Esophagus muscularis mucosa (tissue), 4 donors: ENCODE measurements at places on chromosomes 3 and 15.

GRCh38 chr3:23501201-23501802, 298.2 kb downstream of the UBE2E2 start:
- H3K36me3 ChIP-seq = no peaks in the 10 kb centered on the region
- no peak overlapping the region for H3K27ac ChIP-seq
- DNase-seq = no peak
- no peaks in the 10 kb centered on the region for H3K27me3 ChIP-seq
- peaks cover 3% of the 10 kb centered on the region for H3K4me1 ChIP-seq

- peak; percentile 90 for DNase-seq
- H3K36me3 ChIP-seq = no peaks in the 10 kb centered on the region
- H3K4me3 ChIP-seq = no peak overlapping the region
- H3K4me1 ChIP-seq = peaks cover 37% of the 10 kb centered on the region
Observed at GRCh38 chr3:194930377-194931204, 244.9 kb downstream of the FAM43A start.

- no peaks in the 10 kb centered on the region for H3K27me3 ChIP-seq
- no peak overlapping the region for H3K27ac ChIP-seq
- H3K4me3 ChIP-seq = no peak overlapping the region
Observed at GRCh38 chr3:75224412-75224811, 439.7 kb upstream of the FRG2C start.

DNA sequence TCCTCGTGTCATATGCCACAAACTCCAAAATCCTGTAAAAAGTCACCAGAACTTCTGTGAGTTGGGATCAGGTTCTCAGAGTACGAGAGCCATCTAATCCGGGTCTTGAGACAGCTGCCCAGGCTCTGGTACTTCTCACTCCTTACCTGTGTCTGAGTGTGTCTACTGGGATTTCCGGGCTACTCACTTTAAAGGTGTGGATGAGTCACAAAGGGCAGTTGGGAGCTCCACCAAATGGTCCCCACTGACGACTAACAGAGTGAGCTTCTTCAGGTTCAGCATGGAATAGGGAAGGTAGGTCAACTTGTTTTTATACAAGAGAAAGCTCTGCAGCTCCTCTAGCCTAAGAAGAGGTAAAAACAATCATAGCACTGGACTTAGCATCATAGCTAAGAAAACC, 29.5 kb downstream of the RTP3 start:
- no peak overlapping the region for H3K4me3 ChIP-seq
- DNase-seq = peak; percentile 85
- H3K27ac ChIP-seq = no peak overlapping the region
- no peaks in the 10 kb centered on the region for H3K36me3 ChIP-seq

DNA sequence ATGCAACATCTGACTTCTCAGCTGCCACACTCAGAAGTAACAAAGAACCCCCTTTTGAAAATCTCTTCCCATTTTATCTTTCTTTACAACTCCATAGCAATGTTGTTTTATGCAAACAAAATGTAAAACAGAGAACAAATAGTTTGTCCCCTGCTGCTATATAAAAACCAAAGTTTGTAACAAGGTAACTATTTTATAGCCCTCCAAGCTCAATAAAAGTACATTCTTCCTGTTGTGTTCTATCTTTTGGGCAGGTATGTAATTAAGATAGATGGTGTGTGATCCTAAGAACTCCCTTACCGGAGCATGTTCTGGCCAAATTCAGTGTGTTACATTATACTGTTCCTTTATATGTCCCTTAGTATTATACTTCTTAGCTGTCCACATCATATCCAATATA, 12.6 kb upstream of the CGNL1 start:
- no peaks in the 10 kb centered on the region for H3K36me3 ChIP-seq
- DNase-seq = no peak
- no peaks in the 10 kb centered on the region for H3K4me1 ChIP-seq
- no peaks in the 10 kb centered on the region for H3K27me3 ChIP-seq
- H3K4me3 ChIP-seq = no peak overlapping the region

DNA sequence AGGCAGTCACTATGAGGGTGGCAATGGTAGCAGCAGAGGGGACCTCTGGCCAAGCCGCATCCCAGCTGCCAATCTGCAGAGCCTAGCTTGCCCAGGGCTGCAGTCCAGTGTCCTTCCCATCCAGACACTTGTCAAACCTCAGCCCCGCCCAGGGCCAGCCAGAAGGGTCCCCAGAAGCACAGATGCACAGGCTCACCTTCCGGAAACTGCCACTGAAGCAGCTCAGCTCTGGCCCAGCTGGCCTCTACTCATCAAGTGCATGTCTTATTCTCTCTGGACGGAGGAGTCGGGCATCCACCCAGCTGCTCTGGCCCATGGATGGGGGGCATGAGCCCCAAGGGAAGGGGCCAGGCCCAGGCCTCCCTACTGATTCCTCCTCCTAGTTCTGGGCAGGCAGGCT, 69.2 kb downstream of the DNAJB8 start:
- no peaks in the 10 kb centered on the region for H3K36me3 ChIP-seq
- H3K4me1 ChIP-seq = peaks cover 12% of the 10 kb centered on the region
- H3K4me3 ChIP-seq = no peak overlapping the region
- H3K27ac ChIP-seq = no peak overlapping the region

GRCh38 chr3:123036352-123037014, 8.9 kb upstream of the SEMA5B start:
- H3K4me1 ChIP-seq = peaks cover 4% of the 10 kb centered on the region
- no peak overlapping the region for H3K27ac ChIP-seq
- no peaks in the 10 kb centered on the region for H3K36me3 ChIP-seq
- H3K27me3 ChIP-seq = peaks cover 41% of the 10 kb centered on the region

DNA sequence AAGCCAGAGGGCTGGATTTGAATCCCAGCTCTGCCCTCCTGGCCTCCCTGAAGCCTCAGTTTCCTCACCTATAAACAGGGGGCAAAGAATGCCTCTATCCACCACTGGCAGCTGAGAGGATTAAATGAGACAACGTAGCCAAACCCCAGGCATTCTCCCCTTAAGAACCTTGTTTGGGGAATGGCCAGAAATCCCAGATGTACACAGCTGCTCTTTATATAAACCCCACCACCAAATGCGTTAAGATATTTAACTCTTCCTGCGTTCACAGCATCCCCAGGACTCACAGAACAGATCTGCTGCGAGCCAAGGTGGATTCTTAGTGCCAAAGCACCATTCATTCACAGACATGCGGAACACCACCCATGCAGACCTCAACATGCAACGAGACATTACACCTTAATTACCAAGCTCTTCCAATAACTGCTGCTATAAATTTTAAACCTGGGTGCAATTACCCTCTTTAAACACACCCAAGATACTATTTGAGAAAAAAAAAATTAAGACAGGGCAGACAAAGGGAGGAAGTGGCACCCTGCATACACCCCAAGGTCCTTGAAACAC, 5.2 kb downstream of the TLE3 start:
- no peak for DNase-seq
- H3K27me3 ChIP-seq = no peaks in the 10 kb centered on the region

DNA sequence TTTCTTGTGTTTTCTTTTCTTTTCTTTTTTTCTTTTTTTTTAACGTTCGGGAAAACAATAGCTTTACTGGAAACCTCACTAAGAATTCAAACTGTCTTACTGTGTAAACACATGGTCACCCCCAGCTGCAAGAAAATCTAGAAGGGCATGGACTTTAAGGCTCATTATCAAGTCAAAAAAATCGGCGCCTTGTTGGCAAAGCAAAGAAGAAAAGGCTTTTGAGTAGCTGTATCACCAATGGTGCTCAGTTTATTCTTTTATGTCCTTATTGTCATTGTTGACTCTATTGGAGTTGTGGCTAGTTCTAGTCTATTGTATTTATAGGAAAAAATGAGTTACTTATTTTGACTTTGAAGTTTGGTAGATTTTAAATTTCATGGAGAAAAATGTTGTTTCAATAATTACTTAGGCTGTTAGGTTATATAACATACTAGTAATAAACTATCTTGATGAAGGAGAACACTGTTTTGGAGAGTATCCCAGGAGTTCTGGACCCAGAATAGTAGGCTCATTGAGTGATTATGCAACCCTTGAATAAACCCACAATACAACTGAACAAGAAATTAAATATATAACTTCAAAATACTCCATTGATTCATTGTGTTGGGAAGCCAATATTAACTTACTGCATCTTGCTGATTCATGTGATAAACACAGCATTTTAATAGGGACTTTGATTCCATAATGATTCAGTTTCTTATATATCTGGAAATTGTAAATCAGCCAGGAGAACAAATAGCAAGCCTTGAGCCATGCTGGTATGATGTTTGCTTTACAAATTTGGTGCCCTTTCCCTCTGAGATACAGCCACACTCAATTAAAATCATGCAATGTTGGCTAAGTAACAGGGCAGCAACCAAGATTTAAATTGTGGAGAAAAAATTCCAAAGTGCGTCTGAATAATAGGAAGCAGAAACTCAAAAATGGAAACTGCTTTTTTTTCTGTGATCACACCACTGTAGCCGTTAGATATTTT, 27.8 kb upstream of the GOLIM4 start:
- no peaks in the 10 kb centered on the region for H3K4me1 ChIP-seq
- H3K36me3 ChIP-seq = no peaks in the 10 kb centered on the region
- H3K27me3 ChIP-seq = no peaks in the 10 kb centered on the region

DNA sequence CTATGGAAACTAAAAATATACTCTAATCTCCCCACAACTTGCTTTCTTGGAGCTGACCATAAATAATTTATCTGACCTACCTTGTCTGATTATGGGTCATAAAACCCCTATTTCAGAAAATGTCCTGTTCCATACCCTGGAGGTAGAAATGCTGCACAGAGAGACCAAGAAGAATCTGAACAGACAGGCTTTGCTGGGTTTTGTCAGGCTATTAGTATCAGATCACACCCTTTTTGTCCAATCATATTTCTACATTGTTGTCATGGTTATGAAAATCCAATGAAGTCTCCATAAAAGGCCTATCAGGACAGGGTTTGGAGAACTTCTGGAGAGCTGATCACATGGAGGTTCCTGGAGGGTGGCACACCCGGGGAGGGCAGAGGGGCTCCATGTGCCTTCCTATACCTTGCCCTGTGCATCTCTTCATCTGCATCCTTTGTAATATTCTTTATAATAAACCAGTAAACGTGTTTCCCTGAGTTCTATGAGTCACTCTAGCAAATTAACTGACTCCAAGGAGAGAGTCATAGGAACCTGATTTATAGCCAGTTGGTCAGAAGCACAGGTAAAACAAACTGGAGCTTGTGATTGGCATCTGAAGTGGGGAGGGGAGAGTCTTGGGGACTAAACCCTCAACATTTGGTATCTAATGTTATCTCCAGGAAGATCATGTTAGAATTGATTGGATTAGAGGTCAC, 58.1 kb downstream of the NGLY1 start:
- no peak overlapping the region for H3K27ac ChIP-seq
- H3K27me3 ChIP-seq = no peaks in the 10 kb centered on the region
- H3K4me3 ChIP-seq = no peak overlapping the region
- no peaks in the 10 kb centered on the region for H3K36me3 ChIP-seq
- no peaks in the 10 kb centered on the region for H3K4me1 ChIP-seq

GRCh38 chr15:56174649-56175048, 69.0 kb downstream of the RFX7 start:
- peak overlapping the region; percentile 7 for H3K4me3 ChIP-seq
- no peak overlapping the region for H3K27ac ChIP-seq
- no peaks in the 10 kb centered on the region for H3K36me3 ChIP-seq
- no peak for DNase-seq
- H3K4me1 ChIP-seq = peaks cover 3% of the 10 kb centered on the region
- no peaks in the 10 kb centered on the region for H3K27me3 ChIP-seq
